ENCODE measurements at places on chromosomes 6 and 20.

GRCh38 chr20:31716818-31717477, 5.7 kb downstream of the BCL2L1 start:
- DNase-seq: no peak

DNA sequence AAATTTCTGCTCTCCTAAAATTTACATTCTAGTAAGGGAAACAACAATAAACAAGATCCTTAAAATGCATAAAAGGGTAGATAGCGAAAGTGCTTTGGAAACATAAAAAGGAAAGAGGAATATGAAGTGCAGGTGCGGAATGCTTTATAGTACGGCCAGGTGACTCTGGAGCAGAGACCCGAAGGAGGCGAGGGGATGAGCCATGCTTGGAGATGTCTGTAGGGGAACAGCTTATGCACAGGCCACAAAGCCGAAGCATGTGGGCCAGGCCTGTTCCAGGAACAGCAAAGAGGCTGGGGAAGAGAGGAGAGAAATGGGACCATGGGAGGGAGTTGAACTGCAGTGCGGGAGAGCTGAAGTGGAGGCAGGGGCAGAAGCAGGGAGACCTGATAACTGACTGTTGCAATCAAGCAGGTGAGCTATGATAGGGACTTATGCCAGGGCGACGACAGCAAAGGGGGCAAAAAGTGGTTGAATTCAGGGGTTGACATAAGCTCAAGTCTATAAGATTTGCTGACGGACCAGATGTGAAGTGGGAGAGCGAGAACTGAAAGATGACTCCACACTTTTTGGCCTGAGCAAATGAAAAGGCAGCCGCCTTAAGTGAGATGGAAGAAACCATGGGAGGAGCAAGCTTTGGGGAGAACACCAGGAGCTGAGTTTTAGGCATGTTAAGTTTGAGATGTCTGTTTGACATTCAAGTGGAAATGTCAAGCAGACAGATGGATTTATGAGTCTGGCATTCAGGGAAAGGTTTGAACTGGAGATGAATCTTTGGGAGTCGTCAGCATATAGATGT, 83.1 kb downstream of the CNBD2 start:
- no peak for DNase-seq

GRCh38 chr20:43583982-43584432, 6.7 kb upstream of the IFT52 start:
- peak; percentile 33 for DNase-seq

GRCh38 chr6:146968041-146968760, 236.0 kb upstream of the STXBP5 start:
- DNase-seq: no peak

GRCh38 chr6:166360243-166361076, 18.1 kb upstream of the SFT2D1 start:
- DNase-seq: no peak

- no peak for DNase-seq
Observed at GRCh38 chr20:20214757-20215275, 153.1 kb upstream of the INSM1 start.

DNA sequence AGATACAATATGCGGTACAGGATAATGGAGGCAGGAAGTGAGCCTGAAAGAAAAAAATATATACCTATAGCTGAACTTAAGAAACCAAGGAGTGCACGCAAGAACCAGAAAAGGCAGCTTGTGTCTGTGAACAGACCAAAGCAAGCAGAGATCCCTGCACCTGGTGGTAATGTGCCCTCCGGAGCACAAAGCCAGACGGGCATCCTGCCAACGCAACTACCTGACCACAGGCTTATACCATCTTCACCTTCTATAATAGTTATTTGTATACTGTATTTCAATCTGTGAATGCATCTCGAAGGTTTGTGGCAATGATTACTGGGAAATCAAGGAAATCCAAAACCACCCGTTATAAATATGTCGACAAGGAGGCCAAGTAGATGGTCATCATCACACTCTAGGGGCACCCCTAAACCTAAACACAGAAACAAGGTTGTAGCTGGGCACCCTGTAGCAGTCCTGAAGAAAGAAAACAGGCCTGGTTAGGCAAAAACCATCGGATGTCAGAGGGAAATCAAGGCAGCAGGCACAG, 801 bp downstream of the FBXL4 start:
- DNase-seq: peak; percentile 30

- DNase-seq: no peak
Observed at GRCh38 chr6:125232466-125232865, 69.3 kb downstream of the HDDC2 start.

DNA sequence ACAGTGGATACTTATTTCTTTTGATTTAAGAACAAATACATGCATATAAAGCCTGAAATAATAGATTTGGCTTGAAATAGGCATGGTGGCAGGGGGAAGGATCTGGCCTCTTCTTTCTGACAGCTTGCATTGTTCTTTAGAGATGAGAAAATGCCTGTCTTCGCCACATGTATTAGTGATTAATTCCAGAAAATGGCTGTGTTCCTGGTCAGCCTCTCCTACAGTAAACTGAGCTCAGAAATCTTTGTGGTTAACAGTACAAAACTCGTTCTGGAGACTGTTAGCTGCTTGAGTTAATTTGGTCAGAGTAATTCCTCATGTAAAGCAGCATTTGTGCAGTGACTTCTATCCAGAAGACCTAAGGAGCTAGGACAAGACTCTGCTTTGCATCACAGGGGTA, 151.5 kb downstream of the EYA4 start:
- DNase-seq: no peak

DNA sequence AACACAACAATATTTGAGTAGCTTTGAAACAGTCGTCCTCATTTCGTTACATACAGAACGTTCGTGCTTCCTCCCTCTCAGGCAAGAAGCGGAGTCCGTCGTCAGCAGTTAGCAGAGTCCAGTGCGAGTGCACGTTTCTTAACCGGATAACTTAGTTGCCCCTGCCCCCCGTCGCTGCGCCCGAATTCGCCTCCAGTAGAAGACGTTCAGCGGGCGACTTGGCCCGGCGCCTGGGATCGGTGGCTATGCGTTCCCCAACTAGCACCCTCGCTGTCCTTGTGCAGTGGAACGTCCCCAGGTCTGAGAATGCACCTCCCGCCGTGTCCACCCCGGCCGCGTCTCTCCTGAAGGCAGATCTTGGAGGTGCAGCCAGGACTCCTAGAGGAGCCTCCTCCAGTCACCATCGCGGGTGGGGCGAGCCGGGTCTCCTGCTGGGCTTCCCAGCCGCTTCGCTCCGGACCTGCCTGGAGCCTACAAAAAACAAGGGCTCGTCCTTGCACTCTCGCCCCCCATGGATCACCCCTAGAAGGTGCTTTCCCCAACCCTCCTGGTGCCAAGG, 910 bp upstream of the PCSK2 start:
- no peak for DNase-seq

- DNase-seq: no peak
Observed at GRCh38 chr20:51424270-51425117, 118.0 kb downstream of the NFATC2 start.

DNA sequence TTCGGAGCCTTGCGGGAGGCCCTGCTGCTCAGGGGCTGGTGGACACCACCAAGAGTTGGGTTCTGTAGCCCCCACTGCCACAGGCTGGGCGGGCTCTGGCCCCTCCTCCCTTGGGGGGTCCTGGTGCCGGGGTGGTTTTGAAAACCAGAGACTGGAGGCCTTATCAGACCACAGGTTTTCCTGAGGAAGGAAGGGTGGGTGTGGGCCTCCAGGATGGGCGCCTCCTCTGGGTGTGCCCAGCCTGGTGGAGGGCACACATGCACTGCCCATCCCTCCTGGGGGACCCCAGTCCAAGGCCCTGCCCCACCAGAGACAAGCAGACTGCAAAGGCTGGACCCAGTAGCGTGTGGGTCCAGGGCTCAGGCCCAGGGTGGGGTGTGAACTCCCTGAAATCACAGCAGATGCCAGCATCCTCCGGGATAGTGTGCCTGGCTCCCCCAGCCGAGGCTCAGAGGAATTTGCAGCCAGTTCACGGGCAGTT, 13.5 kb upstream of the ZBTB46 start:
- no peak for DNase-seq

All from uterus (tissue), 4 donors.